ENCODE measurements at places on chromosomes 16 and 17.

- no peak for DNase-seq
These were observed 34.9 kb downstream of the PRKCA start for GRCh38 chr17:66337268-66337667.

DNA sequence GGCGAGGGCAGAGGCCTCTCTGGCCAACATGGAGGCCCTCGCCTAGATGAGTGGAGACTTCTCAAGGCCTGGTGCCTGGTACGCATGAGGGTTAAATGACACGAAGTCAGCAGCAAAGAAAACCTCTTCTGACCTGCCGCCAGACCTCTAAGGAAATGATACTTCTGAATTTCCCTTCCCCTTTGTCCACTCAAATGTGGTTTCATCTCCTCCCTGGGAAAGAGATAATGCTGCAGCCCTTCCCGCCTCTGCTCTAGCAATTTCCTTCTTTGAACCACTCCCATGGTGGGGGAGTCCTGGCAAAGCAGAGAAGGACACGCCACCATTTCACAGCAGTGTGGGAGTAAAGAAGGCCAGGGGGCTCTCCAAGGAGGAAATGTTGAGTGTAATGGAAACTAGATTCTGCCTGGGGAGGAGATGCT lies 65.7 kb upstream of the BCAR1 start:
- DNase-seq, result no peak

GRCh38 chr17:78129351-78130089 lies 965 bp upstream of the TMC6 start:
- no peak for DNase-seq

DNA sequence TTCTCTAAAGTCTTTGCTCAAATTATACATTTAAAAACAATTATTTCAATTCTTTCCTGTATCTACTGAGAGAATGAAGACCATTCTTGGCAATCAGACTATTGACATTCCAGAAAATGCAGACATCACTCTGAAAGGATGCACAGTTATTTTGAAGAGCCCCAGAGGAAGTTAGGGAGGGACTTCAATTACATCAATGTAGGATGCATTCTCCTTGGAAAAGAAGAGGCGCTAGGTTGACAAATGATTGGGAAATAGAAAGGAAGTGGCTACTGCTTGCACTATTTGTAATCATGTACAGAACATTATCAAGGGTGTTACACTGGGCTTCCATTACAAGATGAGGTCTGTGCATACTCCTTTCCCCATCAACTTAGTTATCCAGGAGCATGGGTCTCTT lies 74.3 kb downstream of the SSH2 start:
- DNase-seq, result no peak

GRCh38 chr17:79562931-79563210 lies 48.0 kb downstream of the RBFOX3 start:
- peak; percentile 14 for DNase-seq

DNA sequence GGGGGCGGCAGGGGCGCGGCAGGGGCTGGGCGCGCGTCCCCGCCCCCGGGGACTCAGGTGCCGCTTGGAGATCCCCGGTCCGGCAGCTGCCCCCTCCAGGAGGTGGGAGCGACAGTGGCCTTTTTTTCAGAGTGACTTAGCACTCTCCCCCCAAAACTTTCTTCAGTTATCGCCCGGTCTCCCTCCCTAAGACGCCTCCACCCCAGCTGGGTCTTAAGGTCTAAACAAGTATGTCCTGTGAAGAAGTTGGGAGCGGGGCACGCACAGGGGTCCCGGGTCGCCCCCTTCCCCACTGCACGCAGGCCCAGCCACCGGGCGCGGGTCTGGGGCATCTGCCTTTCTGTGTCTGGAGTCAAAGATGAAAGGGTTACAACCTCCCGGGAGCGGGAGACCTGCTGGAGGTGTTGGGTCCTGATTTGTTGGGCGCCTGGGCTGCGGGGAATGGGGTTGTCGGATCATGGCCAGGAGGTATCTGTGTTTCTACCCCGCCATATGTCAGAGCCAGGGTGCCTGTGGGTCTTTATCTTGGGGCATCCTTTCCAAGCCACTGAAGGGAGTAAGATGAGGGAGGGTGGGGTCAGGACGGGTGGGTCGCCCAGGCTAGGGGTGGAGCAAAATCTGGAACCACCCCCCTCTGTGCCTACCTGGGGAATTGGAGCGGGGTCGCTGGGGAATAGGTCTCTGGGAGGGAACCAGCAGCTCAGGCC lies 757 bp downstream of the FMNL1 start:
- no peak for DNase-seq

DNA sequence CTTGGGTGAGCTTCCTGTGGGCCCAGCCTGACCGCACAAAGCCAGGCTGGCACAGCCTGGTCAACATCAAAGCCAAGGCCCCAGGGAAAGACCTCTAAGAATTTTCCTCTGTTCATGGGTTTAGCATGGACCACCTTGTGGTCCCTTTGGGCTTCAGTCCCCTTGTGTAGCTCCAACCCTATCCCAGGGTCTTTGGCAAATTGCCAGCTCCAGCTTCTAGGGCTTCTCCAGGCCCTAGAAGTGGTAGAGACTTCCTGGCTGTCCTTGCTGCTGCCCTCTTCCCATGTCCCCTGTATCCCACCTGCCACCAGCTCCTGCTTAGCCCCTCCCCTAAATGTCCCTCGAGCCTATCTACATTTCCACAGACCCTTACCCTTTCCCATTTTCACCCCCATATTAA lies 9.7 kb upstream of the ITGA3 start:
- DNase-seq, result no peak

DNA sequence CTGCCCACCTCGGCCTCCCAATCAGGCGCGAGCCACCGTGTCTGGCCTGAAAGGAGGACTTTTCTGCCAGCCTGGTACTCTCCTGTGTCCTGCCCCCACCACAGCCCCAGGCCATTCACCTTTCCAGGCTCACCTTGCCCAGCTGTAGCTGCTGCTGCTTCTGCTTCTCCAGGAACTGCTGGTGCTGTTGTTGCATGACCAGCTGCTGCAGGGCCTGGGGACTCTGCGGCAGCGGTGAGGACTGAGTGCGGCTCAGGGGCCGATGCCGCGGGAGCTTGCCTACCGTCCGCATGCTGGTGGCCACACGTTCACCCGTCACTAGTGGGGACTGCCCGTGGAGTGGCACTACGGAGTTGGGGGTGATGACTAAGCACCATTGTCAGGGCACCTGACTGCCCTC lies 17.7 kb downstream of the G6PC3 start:
- DNase-seq, result no peak

- no peak for DNase-seq
These were observed 4.7 kb upstream of the RBBP6 start for GRCh38 chr16:24534620-24535019.

DNA sequence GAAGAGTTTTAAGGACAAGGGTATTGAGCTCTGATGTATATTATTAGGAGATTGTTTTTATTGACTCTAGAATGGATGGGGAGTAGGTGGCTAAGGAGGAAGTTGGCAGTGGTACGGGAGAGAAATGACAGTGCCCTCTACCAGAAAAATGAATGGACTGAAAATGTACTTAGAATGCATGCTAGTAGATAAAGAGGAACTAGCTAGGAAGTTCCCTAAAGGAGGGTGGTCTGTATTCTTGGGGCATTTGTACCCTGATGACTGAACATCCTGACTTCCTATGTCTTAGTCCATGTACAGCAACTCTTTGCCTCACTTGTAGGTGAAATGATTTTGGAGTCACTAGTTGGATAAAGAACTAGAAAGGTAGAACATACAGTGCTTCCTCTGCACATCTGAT lies 581.5 kb upstream of the RBFOX1 start:
- DNase-seq, result no peak

DNA sequence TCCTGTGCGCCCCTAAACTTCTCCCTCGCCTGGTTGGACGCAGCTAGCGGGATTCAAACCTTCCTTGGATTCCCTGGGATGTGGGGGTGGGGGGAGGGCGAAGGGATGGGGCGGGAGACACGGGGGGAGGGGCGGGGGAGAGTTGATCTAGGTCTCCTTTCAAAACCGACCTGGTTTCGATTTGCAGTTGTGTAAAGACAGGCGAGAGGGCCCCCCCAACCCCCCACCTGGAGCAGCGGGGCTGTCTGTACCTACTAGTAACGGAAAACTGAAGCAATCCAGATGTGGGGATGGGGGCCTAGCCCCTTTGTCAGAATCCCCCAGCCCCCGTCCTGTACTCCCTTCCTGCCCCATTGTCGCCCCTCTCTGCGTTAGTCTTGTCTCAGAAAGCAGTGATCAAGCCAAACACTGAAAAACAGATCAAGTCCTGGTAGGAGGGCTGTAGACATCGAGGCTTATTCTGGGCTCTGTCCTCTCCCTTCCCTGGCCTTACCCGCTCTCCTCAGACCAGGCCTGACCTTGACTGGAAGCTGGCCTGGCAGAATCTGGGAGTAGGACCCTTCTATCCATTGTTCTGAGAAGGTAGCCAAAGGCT lies 902 bp downstream of the DLX4 start:
- DNase-seq, result no peak

DNA sequence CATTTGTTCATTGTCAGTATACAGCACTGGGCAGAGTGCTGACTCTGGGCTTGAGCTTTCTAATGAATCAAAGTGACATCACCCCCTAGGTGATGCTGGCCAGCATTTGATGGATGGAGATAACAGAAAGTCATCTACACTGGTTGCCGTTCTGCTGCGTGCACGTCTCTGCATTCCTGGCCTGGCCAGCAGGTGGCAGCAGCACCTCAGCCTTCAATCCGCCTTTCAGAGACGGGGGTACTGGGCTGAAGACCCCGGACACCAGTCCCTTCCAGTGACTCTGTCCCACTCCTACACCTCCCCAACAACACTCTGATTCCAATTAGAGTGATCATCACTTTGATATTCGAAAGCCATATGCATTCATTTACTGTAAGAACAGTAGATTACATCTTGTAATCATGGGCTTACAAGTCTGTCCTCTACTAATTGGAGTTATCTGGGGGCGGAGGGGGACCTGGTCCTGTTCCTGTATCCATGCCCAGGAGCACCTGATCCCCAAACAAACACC lies 6.0 kb downstream of the CPSF4L start:
- peak; percentile 68 for DNase-seq

DNA sequence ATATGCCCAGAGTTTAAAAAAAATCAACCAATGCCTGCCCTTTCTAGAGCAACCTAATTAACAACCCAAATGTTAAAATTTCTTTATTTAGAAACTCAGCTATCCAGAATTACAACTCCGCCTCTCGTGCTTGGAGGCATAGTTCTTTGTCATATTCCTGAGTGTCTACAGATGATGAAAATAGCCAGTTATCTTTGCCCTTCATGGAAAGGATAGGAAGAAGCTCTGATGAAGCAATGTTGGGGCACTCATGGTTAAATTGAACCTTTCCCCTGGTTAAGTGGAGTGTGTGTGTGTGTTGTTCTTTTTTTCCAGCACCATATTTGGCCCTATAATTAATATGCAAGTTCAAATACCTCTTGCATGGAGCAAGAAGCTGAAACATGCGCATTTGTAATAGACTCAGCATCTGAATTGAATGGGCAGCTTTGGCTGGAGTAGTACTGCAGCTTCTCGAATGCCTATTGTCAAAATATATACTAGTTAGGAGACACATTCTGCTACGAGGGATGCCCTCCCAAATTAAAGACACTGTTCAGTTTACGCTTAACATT lies 506.2 kb downstream of the WWOX start:
- no peak for DNase-seq

- DNase-seq, result no peak
These were observed 10.0 kb downstream of the C16orf96 start for GRCh38 chr16:4566144-4566543.

GRCh38 chr16:65634291-65634690 lies 512.4 kb upstream of the CDH11 start:
- no peak for DNase-seq

- no peak for DNase-seq
These were observed 630.2 kb downstream of the WWOX start for GRCh38 chr16:78729687-78730086.

DNA sequence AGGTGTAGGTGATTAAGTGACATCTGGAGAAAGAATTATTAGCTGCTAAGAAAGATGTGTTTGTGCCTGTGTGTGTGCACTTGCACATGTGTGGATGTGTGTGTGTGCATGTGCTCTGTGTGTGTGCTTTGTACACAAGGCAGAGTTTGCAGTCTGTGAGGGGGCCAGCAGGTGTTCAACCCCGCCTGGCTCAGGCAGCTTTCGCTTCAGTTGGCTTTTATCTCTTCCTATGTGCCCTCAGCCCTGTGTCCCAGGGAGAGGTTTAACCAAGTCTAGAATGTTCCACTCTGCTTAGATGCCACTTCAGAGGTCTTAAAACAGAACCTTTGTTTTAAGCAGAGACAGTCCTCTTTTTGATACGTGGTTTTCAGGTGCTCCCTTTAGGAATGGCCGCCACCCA lies 58.8 kb downstream of the CDH13 start:
- DNase-seq, result no peak

DNA sequence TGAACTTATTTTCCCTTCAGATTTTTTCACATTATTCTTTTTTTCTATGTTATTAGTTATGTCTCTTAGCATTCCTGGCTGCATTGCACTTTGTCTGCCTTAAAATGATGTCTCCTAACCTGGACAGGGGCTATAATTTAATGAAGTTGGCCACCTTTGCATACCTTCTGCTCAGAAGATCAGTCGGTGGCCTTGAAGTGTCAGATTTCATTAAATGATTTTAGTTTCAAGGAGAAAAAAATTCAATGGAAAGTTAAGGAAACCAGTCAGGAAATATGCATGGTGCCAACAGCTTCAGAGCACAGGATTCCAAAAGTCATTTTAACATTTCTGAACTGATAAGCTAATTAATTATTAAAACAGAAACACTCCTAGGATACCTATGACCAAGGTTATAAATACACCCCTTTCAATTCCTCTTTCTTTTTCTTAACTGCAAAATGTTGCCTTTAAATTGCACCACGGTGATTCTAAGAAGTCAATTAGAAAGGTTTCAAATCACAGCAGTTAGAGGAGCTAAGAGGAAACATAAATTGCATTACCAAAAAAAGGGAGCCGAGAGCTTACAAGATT lies 533.4 kb downstream of the KCNJ2 start:
- no peak for DNase-seq

GRCh38 chr16:76532188-76532973 lies 255.2 kb downstream of the CNTNAP4 start:
- no peak for DNase-seq

DNA sequence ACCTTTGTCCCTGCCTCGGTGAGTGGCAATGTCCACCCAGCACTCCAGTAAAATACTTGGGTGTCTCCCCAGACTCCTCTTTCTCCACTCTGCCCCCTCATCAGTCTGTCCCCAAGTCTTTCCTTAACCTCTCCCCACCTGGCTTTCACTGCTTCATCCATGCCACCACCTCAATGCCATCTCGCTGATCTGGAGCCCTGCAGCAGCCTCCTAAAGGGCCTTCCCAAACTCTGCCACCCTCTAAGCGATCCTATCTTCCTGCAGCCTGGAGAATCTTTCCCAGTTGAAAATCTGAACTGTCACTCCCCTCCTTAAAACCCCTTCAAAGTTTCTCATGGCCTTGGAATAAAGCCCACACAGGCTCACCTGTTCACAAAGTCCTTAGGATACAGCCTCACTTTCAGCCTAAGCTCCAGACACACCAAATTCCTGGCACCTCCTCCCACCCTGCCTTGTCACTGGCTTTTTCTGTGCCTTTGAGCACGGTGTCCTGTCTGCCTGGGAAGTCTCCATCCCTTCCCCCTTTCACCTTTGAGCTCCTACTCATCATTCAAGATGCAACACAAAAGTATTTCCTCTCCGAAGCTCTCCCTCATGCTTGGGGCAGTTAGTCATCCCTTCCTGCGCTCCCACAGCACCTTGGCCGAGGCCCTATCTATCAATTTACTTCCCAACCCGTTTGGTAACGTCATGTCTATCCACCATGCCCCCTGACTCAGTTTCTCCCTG lies 2.8 kb downstream of the WNK4 start:
- DNase-seq, result no peak

- DNase-seq, result no peak
These were observed 47.1 kb upstream of the PHOSPHO1 start for GRCh38 chr17:49277638-49278037.
